Cardiac septum (tissue), 1 donor: ENCODE measurements at places on chromosomes 7 and 10.

GRCh38 chr10:106175760-106176377, 988.6 kb downstream of the SORCS1 start:
- DNase-seq = no peak

DNA sequence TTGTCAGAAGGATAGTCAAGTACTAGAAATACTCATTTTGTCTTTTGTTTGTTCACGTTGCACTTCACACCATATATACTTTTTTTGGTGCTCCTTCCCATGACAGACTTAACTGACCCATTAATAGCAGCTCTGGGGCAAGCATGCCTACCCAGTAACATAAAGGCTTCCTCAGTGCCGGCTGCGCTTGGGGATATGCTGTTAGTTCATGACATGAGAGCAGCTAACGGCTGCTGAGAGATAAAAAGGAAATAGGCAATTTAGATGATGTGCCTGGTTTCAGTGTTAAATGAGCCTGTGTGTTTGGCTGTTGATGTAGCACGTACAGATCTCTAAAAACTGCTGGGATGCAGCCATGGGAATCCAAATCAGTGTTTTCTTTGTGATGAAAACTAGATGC, 86.4 kb downstream of the TAX1BP1 start:
- DNase-seq = no peak

GRCh38 chr10:132845041-132845551, 59.1 kb upstream of the NKX6-2 start:
- DNase-seq = no peak

DNA sequence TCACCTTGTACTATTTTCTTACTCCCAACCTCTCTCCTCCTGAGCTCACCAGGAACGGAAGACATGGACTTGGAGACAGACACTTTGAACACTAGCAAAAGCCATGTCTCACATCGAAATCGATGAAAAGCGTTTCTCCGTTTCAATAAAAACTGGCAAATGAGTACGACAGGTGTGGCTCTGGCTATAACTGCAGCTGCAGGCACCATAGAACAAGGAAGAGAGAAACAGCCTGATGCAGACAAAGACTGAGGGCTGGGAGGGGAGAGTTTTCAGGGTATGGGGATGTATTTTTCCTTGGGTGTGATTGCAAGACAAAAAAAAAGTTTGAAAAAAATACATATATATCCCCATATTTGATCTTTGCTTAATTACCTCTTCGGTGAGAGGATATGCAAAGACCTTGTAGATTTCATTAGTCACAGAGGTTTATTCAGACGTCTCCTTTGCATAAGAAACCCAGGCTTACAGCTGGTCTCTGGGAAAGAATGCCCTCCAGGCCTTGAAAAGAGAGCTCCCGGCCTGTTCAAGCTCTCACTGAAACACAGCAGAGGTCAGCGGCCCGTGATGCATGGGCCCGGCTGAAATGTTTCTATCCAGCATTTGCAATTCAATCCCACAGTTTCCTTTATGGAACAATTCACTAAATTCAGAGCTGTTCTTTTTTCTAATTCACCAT, 63.1 kb downstream of the TLL2 start:
- no peak for DNase-seq

DNA sequence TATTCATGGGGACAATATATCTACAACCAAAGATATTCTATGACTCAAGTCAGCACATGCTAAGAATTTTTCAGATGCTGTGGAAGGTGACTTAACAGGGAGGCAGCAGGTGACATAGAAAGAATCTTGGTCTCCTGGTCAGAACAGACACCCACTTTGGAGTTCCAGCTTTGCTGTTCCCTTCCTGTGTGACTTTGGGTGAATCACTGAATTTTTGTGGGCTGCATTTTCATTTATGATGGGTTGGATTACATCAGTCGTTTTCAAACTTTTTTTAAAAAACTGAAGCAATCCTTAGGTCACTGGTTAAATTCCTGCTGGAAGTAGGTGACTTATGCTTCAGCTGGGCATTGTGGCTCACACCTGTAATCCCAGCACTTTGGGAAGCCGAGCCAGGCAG, 24.9 kb downstream of the RGR start:
- no peak for DNase-seq

DNA sequence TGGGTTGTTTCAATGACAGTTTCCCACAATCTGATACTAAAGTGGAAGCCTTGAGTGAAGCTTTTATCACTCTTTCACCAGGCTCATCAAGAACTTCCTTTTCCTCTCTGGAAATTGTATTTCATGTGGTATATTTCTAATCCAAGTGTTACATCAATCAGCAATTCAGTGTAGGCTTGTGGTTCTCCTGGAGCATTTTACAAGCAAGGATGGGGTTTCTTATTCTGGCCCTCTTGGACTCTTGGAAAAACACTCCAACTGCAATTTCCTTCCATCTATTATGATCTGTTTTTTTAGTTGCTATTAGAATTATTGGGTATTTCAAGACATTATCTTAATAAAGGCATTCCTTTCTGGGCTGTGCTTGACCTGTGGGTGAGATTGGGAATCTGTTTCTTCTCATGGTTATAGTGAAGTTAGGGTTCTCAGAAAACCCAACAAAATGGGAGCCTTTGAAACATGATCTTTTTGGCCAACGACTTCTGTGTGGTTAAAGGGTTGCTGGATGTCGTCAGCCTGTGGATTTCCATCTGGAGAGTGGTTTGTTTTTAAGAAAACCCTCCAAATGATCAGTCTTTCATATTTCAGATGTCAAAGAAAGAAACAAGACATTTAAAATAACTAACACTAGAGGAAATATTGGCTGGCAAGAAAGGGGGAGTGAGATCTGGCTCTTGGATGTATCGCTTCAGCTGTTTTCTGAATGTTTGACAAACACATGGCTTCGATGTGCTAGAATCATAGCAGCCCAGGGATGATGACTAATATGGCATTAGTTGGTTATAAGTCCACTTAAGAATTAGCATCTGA, 540.2 kb downstream of the LRMDA start:
- DNase-seq = no peak
